Activated naive CD8-positive, alpha-beta T cell treated with anti-CD3 and anti-CD28 coated beads for 36 hours (primary cell): ENCODE measurements at places on chromosomes 1 and 21.

- no peak for DNase-seq
Observed at GRCh38 chr1:28893403-28894102, 20.8 kb upstream of the EPB41 start.

GRCh38 chr1:67755160-67755559 is 70.2 kb downstream of the GADD45A start:
- DNase-seq, result no peak

GRCh38 chr1:180815188-180815587 is 97.5 kb upstream of the KIAA1614 start:
- DNase-seq, result no peak

- no peak for DNase-seq
Observed at GRCh38 chr1:41101076-41101475, 79.6 kb upstream of the SLFNL1 start.

DNA sequence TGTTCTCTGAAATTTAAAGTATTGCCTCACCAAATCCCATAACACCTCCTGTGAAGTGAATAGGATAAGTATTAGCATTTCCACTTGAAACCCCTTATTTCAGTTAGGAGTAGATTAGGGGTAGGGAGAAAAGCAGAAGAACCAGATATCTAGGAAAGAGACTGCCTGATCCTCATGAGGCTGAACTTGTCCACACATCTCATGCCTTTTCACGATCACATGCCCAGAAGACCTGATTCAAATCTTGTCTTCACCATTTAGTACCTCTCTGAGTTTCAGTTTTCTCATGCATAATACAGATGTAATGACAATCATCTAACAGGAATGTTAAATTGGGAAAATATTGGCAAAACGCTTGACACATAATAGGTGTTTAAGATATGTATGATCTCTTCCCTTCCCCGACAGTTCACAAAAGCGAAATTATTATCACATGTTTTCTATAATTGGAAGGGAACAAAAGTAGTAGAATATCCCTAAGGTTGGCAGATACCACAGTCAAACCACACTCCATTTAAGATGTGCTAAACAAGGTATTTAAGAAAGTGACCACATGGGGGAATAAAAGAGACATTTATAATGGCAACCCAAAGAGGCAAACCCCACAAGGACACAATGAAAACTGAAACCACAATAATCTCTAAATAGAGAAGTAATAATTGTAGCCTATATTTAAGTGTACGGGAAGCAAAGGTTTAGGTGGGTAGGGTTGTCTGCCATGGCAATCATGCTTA is 25.2 kb downstream of the GFI1 start:
- no peak for DNase-seq

DNA sequence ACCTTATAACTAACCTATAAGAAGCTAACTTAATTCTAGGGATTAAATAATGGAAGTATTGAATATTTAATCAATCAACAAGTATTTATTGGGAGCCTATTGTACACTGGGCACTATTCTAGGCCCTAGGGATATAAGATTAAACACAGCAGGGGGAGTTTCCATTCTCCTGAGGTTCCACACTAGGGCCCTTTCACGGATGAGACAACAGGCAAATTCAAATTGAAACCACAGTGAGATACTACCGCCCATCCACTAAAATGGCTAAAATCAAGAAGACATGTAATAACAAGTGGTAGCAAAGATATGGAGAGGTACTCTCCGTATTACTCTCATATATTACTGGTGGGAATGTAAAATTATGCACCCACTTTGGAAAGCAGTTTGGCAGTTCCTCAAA is 674.4 kb downstream of the KIF26B start:
- no peak for DNase-seq

GRCh38 chr21:45979651-45980050 is 1.9 kb upstream of the COL6A1 start:
- no peak for DNase-seq

- no peak for DNase-seq
Observed at GRCh38 chr1:218298398-218298797, 13.3 kb downstream of the RRP15 start.

DNA sequence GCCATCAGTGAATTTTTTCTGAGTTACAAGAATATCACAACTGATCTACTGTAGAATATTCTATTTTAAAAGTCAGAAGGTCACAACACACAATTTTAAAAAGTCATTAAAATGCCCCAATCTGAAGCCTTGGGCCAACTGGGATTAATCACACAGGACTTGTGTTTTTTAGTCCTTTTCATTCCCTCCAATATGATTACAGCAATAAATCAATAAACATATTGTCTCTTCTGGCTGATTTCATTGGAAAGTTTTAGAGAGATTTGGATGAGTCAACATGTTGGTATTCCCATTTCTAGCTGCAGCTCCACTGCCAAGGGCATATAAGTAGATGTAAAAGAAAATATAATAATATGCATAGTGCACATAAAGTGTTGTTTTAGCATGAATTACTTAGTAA is 85.8 kb downstream of the NIBAN1 start:
- no peak for DNase-seq

GRCh38 chr1:15724949-15725880 is 10.8 kb upstream of the SLC25A34 start:
- DNase-seq, result no peak

DNA sequence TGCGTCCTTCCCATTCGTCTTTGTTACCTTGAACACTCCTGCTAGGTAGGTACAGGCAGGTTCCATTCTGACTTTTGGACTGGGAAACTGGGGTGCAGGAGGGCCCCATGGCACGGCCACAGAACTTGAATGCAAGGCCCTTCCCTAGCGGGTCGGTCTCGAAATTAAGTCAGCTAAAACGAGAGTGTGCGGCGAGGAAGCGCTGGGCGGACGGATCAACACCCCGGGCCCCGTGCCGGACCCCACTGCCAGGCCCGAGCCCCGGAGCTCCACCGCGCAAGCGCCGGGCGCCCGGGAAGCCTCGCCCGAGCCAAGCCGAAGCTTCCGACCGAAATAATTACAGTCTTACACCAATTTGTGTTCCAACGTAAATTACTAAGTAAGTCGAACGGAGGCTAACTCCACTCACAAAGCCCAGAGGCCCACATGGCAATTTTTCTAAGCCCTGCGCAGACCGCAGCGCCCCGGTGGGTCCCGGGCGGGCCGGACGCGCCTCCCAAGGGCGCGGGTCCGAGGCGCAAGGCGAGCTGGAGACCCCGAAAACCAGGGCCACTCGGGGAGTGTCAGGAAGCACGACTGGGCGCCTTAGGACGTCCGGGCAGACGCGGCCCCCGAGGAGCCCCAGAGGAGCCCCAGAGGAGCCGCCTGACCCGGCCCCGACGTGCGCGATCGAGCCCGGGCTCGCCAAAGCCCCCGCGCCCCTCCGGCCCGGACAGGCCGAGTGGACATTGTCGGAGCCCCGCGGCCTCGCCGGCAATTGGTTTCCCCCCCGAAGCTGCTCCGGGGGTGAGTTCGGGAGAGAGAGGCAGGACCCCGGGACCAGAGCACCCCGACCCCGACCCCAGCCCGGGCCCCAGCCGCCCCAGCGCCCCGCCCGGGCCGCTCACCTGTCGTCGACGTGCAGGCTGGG is 624 bp downstream of the RIPK4 start:
- DNase-seq, result no peak

DNA sequence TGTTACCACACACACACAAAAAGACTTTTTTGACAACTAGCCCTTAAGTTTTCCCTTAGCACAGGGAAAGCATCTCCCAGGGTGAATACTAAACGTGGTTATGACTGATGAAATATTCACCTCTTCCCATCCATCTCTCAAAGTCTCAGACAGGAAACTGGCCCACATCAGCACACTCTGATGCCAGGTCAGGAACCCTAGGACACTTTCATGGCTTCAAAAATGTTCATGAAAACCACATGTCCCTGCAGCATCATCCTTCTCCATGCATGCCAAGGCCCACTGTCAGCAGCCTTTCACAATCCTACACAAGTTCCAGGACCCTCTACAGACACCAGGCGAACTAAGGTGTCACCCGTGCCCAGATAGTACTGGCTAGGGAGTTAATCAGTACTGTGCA is 68.7 kb downstream of the DNTTIP2 start:
- no peak for DNase-seq

- DNase-seq, result no peak
Observed at GRCh38 chr1:29394521-29395225, 158.4 kb downstream of the PTPRU start.

- no peak for DNase-seq
Observed at GRCh38 chr1:206931709-206932108, 10.0 kb upstream of the FCMR start.

GRCh38 chr1:197773856-197774255 is 1.4 kb downstream of the DENND1B start:
- no peak for DNase-seq

DNA sequence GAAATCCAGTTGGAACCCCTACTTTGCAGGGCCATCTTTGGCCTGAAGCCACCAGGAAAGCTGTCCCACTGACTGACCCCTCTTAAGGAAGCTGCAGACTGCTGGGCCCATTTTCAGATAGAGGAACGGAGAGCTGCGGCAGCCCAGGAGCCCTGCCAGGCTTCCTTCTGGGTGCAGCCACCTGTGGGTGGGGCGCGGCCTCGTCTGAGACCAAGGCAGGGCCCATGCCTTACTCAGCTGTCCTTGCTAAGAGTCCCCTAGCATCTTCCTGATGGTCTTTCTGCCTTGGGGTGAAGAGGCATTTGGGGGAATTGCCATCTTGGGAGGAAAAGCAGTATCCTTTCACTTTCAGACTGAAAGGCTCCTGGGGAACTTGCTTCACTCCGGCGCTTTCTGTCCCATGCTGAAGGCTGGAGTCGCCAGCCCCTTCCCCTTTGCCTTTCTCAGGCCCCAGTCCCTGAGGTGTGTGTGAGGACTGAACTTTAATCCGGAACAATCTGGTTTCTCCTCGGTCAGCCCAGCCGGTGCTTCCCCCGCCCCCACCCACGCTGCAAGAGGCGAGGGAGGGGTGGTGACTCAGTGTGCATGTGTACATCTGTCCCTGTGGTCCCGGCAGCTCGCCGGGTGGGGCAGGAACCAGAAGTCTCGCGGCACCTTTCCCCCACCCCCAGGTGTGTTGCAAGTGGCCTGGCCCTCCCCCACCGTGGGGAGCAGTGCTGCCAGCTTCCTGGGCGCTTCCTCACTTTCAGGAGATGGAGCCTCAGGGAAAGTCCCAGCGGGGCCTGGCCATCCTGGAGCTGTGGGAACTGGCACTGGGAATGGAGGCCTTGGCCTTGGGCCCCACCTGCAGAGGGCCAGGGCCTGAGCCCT is 5.1 kb downstream of the ZC3H12A start:
- DNase-seq, result peak; percentile 92

DNA sequence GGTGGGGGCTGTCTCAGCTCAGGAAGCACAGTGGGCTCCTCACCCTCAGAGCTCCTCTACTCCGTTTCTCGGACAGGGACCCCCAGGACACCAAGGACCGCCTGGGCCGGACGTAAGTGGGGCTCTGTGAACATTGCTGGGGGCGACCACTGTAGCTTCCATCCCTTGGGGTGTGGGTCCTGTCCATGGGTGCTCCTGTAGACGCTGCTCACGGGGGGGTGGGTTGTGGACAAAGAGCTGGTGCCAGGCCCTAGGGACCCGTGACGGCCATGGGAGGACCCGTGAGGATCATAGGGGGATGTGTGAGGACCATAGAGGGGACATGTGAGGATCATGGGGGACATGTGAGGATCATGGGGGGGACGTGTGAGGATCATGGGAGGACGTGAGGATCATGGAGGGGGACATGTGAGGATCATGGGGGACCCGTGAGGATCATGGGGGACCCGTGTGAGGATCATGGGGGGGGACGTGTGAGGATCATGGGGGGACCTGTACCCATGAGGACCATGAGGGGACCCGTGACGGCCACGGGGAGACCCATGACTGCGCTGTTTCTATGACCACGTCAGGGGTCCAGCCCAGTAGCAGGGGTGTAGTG is 18.1 kb downstream of the COL6A1 start:
- no peak for DNase-seq

GRCh38 chr1:98813738-98814309 is 152.3 kb downstream of the SNX7 start:
- no peak for DNase-seq

GRCh38 chr1:143720087-143721023 is 251.4 kb downstream of the FAM72C start:
- DNase-seq, result no peak

GRCh38 chr1:2644591-2645101 is 11.8 kb upstream of the MMEL1 start:
- DNase-seq, result no peak

- no peak for DNase-seq
Observed at GRCh38 chr1:9302745-9303524, 10.2 kb downstream of the SPSB1 start.

DNA sequence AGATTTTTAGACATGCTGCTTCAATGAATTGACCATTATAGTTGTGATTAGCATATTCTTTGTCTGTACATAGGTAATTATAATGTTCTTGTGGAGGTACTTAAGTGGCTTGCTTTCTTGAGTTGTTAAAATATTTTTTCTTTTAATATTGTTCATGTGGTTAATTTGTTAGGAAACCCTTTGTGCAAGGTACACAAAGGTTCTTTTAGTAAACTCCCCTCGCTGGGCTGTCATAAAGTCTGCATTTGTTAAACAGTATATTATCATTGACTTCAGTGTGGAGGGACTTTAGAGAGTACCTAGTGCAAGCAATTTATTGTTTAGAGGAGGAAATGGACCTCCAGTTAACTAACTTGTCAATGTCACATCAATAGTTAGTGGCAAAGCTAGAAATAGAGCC is 52.5 kb downstream of the DISP1 start:
- no peak for DNase-seq

DNA sequence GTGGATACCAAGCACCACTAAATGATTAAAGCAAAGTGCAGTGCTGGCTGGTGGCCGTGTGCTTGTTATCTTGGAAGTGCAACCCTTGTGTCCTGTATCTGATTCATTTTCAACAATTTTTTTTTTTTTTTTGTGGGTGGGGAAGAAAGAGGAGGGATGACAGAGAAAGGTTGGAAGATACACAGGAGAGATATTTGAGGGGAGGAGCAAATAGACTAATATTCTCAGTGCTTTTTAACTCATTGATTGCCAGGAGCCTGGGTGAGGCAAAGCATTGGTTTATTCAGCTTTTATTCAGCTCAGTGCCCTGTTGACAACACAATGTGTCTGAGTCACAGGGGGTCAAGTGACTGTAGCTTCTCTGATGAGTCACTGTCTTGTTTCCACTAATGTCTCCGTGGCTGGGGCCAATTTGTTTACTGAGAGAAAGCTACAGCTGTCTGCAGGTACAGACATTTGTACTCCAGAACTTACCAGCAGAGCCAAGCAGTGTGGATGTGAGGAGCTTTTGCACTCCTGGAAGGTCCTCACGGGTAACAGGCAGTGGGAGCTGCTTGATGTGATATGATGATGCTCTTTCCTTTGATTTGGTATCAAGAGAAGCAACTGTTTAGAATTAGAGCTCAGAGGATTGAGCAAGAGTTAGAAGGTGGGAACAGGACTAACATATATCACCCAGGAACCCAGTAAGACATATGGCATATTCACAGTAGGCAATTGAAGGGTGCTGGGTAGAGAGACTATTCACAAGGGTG is 23.6 kb upstream of the DNM3 start:
- DNase-seq, result peak; percentile 46

DNA sequence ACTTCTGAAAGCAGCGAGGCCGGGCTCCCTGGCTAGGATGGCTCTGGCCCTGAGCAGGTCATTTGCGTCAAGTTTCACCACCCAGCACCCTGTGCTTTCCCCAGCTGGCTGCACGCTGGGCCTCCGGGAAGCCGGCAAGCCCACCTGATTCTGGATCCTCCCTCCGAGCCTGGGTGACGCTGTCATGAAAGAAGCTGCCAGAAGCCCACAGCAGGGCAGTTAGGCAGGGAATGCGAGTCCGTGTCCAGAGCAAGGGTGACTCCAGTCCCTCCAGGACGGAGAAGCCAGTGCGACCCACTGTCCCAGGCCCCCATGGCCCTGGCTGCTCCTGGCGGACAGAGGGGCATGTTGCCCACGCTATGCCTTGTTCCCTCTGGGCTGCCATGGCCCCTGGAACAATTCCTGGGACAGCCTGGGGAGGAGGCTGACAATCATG is 44.4 kb upstream of the PCBP3 start:
- DNase-seq, result no peak
